Activated naive CD4-positive, alpha-beta T cell treated with Interleukin-2 at 50 U/mL for 16 hours (primary cell): ENCODE measurements at places on chromosomes 1 and 21.

DNA sequence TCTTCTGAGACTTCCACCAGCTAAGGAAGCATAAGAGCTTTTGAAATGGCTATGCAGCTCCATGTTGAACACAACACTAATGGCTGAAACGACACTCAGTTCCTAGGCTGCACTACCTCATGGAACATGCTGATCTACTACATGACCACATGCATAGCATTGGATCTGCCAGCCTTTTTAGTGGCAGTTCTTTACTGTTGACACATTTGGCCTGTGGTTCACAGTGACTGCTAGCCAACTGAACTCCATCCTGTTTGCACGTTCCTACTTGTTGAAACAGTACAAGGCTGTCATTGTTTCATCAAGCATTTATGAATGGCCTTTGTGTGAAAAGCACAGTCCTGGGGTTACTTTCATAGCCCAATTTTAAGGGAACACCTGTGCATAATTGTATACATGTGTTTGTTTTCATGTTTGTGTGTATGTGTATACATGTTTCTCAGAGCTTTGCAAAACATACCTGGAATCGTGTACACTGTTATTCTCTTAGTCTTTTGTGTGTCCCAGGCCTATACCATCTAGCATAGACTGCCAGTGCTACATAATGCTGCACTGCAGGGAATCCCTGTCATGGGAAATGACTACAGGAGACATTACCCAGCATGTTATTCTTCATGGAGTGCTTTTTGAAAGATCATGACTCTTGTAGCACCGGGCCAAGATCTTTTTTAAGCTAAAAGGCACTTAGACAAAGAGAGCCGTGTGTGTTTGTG, 179.6 kb upstream of the ESRRG start:
- no peak for DNase-seq

- DNase-seq = no peak
Observed at GRCh38 chr1:186535388-186536133, 74.6 kb upstream of the PDC start.

DNA sequence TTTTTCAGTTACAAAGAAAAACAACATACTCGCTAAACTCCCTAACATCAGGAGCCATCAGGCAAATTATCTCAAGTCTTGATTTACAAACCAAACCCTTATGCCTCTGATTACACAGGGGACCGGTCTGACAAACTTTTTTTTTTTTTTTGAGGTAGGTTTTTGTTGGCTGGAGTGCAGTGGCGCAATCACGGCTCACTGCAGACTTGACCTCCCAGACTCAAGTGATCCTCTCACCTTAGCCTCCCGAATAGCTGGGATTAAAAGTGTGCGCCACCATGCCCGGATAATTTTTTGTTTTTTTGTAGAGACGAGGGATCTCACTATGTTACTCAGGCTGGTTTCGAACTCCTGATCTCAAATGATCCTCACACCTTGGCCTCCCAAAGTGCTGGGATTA, 3.8 kb upstream of the MIIP start:
- no peak for DNase-seq

DNA sequence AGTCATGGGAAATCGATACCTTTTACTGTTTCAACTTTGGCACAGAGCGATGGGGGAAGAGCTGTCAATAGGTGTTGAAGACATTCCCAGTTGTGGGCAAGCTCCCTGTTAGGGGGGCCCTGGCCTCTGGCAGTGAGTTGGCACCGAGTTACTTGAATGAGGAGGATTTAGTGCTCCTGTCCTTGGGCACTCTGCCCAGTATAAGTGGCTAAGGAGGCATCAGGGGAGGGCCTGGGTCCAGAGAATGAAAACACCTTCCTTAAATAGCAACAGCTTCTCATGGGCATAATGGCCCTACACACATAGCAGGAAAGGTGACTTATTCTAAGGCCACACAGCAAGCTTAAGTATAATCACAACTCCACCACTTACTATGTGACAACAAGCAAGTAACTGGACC, 664.4 kb downstream of the PTPRU start:
- no peak for DNase-seq
